Activated CD4-positive, alpha-beta T cell treated with anti-CD3 and anti-CD28 coated beads for 4 hours (primary cell): ENCODE measurements at places on chromosomes 12 and 14.
A peak's percentile ranks its signal among the peaks of the same experiment; 100 is the strongest.

GRCh38 chr12:57154804-57155434 lies 7.5 kb upstream of the LRP1-AS start:
- DNase-seq: no peak

DNA sequence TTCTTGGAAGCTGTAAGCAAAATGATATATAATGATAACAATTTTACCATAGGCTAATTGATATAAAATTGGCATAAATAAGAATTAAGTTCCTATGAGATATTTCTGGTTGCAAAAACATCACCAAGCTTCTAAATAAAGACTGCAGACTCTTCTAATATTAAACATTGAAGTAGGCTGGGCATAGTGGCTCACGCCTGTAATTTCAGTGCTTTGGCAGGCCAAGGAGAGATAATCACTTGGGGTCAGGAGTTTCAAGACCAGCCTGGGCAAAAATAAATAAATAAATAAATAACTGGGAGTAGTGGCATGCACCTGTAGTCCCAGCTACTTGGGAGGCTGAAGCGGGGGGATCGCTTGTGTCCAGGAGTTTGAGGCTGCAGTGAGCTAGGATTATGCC lies 71.8 kb downstream of the NPAS3 start:
- no peak for DNase-seq

DNA sequence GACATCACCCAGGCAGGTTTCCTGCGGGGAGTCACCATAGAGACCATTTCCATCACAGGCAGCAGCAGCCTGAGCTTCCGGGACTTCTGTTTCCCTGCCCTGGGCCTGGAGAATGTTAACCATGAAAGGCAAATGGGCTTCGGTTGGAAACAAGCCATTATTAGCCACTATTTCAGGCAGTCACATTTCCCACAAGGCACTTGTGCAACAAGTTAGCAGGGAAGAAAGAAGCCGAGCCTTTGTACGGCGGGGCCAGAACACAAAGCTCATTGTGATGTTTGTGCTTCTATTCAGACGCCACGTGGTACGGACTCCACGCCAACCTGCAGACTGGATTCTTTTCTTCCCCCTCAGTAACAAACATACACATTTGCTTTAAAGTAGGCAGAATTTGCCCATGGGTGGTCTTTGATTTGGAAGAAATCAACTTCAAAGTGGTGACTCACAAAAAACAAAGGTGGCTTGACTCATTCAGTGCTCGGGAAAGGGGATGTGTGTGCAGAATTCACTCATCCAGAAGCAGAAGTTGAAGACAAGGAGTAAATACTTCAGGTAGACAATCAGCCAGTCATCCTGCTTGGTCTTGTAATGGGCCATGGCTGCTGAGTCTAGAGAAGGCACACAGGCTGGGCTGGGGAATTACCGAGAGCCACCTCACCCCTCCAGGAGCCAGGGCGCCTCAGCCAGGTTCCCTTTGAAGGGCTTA lies 154.2 kb upstream of the PRMT8 start:
- no peak for DNase-seq

- DNase-seq: no peak
These were observed 303.0 kb upstream of the RGS6 start for GRCh38 chr14:71629250-71629649.

DNA sequence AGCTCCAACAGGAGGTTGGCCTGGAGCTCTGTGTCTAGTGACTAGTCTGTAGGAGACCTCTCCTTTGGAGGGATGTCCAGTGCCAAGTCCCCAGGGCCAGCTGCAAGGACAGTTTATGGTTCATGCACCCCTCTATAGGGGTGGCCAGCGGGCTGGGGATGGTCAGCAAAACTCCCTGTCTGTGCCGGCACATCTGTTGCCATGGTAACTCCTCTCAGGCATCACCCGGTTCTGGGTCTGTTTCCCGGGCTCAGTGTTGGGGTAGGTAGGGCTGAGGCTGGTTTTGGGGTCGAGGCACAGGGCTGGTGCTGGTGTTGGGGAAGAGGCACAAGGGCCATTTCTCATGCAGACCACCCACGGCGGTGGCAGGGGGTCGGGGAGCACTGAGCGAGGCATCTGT lies 196.8 kb downstream of the RBM19 start:
- no peak for DNase-seq

- no peak for DNase-seq
These were observed at the start of gene AKT1 for GRCh38 chr14:104794993-104795780. Gene AKT1, minus strand, starts transcription at chr14:104795748. Its CDS starts 3,105 bp downstream, at chr14:104792643.

DNA sequence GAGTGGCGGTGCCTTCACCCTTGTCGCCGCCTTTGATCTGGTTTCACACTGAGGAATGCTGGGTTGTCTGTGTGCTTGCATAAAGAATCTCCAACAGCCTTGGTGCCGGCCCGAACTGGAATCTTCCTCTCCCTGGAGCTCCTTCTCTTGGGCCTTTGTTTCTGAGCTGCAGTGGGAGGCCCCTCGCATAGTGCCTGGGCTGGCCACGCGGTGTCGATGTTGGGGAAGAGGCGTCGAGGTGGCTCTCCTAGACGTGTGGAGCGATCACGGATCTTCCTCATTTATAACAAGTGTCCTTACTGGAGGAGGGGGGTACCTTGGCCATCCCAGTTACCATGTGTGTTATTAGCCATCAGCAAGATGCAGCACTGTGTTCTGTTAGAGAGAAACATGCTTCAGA lies 60.6 kb downstream of the ADGRD1 start:
- DNase-seq: no peak

GRCh38 chr12:46903058-46903457 lies 77.3 kb upstream of the SLC38A4 start:
- DNase-seq: no peak

GRCh38 chr12:47755655-47756562 lies 2.8 kb downstream of the RAPGEF3 start:
- no peak for DNase-seq

DNA sequence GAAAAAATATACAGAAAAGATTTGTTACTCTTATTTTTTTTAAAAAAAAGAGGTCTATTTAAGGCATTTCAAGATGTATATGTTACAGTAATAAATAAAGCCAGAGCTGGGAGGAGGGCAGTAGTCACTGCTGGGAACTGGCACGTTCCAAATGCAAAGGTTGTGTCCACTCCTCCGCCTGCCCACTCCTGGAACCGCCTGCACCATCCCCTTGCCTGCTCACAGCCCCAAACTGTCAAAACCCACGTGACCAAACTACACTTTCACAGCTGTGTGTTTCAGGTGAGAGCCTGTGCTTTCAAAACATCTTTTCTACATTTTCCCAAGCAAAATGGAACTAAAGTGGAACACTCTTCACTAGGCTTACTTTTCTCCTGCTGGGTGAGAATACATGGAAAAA lies 160.4 kb downstream of the TTC7B start:
- no peak for DNase-seq

- DNase-seq: peak; percentile 72
These were observed 10.6 kb downstream of the PHLDA1 start for GRCh38 chr12:76020731-76021672.

- no peak for DNase-seq
These were observed 34.6 kb downstream of the FZD10 start for GRCh38 chr12:130196827-130197226.

DNA sequence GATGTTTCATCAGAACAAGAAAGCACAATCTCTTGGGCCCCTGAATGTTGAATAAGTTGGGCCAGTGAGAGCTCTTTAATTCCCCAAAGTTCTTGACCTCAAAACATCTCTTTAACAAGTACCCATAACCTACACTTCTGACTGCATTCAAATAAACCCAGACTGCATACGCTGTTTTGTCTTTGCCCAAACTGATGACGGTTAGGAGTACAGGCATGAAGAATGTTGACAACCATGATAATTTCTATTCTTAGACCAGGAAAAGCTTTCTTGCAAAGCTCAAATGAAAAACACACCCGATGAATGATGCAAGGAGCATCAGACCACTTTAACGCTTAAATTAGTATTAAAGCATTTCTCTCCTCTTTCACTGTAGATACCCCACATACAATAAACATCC lies 11.7 kb upstream of the RAB3IP start:
- DNase-seq: no peak

DNA sequence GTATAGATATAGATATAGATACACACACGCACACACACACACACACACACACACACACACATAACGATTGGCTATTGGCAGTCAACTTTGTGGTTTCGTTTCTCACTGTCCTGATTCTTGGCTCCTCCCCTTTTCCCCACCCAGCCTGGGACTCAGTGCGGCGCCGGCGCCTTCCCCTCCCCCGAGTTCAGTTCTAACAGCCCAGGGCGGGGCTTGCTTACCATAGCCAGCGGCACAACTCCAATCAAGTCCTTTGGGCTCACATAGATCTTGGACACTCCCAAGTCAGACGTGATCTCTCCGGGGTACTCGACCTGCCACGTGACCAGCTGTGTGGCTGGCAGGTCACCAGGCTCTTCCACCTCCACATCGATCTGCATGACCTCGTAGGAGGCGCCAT lies 484.1 kb downstream of the GLT1D1 start:
- DNase-seq: no peak

DNA sequence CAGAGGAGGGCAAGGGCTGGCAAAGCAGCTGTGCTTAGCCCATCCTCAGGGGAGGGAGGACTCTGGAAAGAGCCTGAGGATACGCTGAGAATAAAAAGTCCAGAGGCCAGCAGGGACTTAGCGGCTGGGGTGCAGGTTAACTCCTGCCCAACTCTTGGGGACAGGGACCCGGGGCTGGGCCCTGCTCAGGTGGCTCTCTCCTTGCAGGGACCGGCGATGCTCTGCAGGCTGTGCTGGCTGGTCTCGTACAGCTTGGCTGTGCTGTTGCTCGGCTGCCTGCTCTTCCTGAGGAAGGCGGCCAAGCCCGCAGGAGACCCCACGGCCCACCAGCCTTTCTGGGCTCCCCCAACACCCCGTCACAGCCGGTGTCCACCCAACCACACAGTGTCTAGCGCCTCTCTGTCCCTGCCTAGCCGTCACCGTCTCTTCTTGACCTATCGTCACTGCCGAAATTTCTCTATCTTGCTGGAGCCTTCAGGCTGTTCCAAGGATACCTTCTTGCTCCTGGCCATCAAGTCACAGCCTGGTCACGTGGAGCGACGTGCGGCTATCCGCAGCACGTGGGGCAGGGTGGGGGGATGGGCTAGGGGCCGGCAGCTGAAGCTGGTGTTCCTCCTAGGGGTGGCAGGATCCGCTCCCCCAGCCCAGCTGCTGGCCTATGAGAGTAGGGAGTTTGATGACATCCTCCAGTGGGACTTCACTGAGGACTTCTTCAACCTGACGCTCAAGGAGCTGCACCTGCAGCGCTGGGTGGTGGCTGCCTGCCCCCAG lies 2.8 kb downstream of the B3GNT4 start:
- no peak for DNase-seq

- DNase-seq: no peak
These were observed 430.9 kb downstream of the ATP23 start for GRCh38 chr12:58372298-58372697.

DNA sequence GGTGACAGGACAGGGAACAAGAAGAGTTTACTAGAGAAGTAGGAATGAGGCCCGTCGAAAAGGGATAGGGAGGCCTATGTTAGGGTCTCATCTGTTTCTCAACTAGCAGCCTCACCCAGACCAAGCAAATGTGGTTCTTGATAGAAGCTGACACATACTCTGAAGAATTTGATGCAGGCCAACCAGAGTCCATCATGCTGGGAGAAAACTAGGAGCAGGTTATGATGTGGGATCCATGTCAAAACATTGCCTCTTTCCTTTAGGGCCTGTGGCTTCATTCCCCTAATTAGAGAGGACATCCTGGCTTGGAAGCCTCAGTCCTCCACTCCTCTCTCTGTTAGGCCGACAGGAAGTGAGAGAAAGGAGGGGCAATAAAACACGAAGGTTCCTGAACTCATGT lies 122.8 kb downstream of the NTF3 start:
- no peak for DNase-seq

GRCh38 chr14:61662437-61663311 lies 32.6 kb upstream of the HIF1A start:
- peak; percentile 48 for DNase-seq

DNA sequence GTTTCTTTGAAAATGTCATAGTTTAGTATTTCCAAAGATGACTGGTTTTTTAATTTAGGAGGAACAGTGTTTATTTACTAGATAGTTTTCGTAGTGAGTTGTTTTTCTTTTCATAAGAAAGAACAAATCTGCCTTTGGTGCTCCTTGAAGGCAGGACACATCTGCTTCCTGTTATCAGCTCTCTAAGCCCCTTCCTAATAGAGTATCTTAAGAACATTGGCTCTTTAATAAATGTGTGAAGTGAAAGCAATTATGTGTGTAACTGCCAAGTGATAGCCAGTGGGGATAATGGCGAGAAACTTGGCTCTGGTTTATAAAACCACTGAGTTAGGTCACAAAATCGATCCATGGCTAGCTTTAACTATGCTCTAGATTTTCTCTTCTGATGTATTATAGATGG lies 23.5 kb upstream of the PPFIBP1 start:
- DNase-seq: no peak

GRCh38 chr12:72699362-72699761 lies 427.2 kb downstream of the TRHDE start:
- DNase-seq: no peak

DNA sequence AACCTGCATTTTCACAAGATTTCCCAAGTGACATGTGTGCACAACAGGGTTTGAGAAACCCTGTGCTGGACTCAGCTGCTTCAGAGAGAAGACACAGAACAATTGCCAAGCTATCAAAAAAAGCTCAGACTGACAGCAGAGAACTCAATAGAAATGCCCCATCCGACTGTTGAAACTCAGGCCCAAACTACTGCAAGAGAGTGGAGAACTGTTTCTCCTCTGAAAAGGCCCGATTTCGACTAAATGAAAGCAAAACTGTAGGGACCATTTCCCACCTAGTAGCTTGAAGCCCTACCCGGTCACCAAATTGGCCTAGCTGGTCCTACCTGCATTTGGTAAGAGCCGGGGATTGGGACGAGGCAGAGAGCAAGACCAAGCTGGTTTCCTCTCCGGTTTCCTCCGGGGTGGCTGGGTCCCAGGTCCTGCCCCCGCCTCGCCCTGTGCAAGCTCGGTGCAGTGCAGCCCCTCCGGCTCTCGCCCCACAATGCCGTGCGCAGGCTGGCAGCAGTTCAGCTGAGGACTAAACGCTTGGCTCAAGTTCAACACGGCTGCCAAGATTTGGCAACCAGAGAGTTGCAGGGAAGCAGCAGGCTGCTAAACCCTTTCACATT lies 1180.6 kb downstream of the VRK1 start:
- peak; percentile 65 for DNase-seq

DNA sequence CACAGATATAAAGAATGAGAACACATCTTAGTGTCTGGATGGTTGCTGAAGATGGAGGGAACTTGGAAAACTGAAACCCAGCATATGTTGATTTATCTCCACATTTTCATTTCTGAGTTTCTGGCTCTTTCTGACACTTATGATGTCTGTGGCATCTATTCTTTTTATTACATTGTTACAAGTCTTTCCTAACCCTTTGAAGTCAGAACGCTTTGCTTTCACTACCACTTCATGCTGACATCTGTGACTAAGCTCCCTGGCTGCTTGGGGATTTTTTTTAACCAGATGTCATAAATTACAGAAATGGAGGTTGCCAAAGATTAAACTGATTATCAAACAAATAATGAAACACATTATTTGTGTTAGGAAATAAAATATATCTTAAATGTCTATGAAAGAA lies 188.7 kb downstream of the KITLG start:
- DNase-seq: no peak

- DNase-seq: no peak
These were observed 100.8 kb downstream of the PPHLN1 start for GRCh38 chr12:42426746-42427145.
